ENCODE measurements at places on chromosomes 4 and X.
A peak's percentile ranks its signal among the peaks of the same experiment; 100 is the strongest.

GRCh38 chr4:184250795-184251669 is 33.4 kb upstream of the ENPP6 start:
- DNase-seq = peak; percentile 54

GRCh38 chrX:120457766-120458180 is 11.3 kb downstream of the LAMP2 start:
- DNase-seq = peak; percentile 8

DNA sequence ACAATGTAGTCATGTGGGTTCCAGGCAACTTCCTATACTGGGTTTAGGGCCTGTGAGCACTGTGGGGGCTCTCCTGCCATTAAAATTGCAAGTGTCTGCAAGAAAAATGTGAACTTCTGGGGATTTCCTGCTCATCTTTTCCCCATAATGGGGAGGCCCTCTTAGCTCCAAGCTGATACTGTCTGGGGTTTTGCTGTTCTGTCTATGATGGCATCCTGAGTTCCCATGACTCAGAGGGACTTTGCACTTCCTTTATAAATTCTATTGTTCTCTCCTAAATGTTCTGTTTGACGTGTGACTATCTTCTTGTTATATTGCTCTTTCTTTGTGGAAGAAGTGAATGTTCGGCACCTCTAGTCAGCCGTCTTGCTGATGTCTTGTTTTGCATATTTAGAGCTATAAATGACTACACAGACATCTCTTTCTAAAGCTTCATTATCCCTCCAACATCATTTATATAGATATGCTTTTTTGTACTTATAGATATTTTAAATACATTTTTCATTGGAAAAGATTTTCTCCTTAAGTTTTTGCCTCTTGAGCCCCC is 465.8 kb downstream of the NAF1 start:
- no peak for DNase-seq

DNA sequence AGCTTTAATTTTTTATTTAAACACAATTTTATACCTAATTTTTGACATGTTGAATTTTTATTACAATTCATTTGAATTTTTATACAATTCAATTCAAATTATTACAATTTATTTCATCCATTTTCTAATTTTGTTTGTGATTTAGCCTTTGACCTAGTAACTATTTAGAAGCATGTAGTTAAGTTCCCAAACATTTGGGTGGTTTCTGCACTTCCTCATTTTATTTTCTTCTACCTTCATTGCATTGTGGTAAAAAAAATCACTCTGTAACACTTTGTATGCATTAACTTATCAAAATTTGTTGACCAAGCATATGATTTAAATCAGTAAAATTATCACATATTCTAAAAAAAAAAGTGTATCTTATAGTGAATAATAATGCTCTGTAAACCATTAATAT is 928.9 kb downstream of the ARAP2 start:
- DNase-seq = no peak

GRCh38 chr4:129014566-129015509 is 78.5 kb downstream of the SCLT1 start:
- DNase-seq = no peak

- no peak for DNase-seq
These were observed 37.0 kb downstream of the DLG3 start for GRCh38 chrX:70481471-70482270.

- DNase-seq = no peak
These were observed 134.1 kb upstream of the GUCY1A1 start for GRCh38 chr4:155532373-155533085.

DNA sequence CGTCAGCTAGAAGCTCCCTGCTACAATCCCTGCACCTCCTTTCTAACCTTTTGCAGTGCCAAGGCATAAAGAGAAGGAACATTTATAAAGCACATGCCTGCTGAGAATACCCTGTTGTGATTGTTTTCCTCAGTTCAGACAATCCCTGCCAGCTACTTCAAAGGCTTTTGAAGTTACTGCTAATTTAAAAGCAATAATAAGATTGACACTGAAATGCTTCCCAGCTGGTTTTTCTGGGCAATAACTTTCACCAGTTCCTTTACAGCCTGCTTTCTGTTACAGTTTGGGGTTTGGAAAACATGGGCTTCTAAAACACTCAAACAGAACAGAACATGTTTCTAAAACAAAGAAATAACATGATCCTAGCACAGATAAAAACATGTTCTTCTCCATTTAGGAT is 232.3 kb upstream of the CPEB2 start:
- DNase-seq = no peak

GRCh38 chrX:111877681-111878080 is 1.7 kb downstream of the TRPC5OS start:
- DNase-seq = no peak

GRCh38 chr4:53378171-53378482 is 686 bp downstream of the FIP1L1 start:
- DNase-seq = no peak

GRCh38 chrX:48541140-48541814 is 1.8 kb downstream of the TBC1D25 start:
- no peak for DNase-seq

DNA sequence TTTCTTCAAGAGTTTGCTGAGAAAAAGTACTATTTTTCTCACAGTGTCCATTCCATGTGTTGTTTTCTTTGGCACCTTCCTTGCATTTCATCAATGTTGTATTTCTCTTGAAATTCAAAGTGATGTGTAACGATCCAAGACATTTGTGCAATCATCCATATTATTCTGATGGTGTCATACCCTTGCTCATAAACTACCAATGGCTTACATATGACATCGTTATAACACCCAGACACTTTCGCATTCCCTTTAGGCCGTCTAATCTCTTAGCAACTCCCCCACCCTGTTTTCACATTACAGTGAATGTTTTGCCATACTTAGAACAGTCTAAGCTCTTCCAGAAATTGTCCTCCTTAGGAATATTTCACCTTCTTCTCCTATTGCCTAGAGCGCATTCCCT is 1779.0 kb downstream of the PCDH7 start:
- DNase-seq = no peak

- no peak for DNase-seq
These were observed 161.3 kb upstream of the PCDH18 start for GRCh38 chr4:137693641-137694040.

DNA sequence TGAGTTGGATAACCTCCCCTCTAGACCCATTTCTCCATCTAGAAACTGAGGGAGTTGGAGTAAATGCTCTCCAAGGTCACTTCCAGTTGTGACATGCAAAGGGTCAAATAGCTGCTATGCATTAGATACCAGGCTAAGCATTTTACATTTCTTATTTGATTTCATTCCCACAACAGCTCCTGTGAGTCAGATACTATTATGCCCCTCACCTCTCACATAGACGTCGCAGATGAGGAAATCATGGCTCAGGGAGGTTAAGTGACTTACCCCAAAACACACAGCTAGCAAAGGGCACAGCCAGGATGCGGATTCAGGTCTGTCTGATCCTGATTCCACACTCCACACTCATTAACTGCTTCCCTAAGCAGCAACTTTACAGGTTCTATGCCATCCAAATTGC is 57.7 kb downstream of the PRPS1 start:
- DNase-seq = no peak

DNA sequence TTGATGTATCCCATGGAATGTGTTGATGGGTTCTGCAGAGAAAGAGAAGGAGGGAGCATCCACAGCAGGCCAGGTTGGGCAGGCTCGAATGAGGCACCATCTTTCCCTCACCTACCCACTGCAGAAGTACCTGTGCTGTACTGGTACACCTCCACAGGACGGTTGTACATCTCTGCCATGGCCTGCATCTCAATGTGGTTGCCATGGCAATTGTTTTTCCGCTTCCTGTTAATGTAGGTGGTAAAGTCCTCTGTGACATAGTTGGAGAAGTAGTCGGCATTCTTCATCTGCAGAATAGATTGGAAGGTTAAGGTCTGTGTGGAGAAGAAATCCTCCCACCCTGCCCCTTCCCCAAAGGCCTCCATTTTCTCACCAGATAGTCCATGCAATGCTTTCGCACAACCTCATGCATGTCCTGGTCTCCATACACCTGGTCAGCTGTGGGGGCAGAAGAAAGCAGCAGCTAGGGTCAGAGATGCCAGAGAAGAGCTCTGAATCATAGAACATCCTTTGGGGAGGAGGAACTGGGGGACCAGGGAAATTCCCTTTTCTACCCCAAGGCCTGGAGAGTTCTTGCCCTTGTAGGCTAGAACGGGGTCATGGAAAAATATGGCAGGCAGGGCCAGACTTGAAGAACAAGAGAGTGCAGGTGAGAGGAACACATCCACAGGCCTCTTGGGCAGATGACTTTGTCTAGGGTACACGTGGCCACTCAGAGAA is 15.9 kb upstream of the PIM2 start:
- no peak for DNase-seq

GRCh38 chr4:118348886-118349285 is 3.9 kb downstream of the PRSS12 start:
- DNase-seq = no peak

DNA sequence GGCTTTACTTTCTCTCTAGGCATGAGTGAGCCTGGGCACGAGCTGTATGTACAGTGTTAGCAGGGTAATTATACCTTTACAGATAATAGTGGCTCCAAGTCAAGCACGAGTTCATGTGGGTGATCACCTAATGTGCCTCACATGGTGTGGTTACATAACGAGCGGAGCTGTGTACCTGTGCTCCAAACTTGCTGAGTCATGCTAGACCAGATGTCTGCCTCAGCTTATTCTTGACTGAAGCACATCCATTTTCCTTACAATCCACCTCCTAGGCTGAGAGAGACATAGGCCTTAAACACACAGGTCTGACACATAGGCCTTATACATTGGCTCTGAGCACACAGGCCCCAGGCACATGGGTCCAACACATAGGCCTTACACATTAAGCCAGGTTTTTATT is 426.6 kb downstream of the GPAT3 start:
- DNase-seq = no peak

- peak; percentile 9 for DNase-seq
These were observed 763 bp downstream of the PYURF start for GRCh38 chr4:88522702-88523324.

- no peak for DNase-seq
These were observed 92.5 kb upstream of the EDA2R start for GRCh38 chrX:66731398-66731797.

GRCh38 chrX:23668335-23668734 is 1.0 kb downstream of the PRDX4 start:
- no peak for DNase-seq

DNA sequence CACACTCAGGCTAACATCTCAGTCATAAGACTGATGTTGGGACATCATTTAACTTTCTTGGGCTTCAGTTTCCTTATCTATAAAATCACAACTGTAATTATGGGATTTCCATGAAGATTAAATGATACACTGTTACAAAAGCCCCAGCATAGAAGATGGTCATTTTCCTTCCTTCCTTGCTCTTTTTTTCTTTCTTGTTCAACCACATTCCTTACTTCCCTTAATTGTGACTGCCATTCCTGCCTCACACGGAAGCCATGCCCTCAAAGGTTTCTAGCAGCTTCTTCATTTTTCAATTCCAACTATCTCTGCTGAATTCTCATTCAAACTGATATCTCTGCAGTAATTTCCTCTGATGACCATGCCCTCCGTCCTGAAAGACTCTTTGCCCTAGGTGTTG is 311.8 kb downstream of the PPP3CA start:
- no peak for DNase-seq

GRCh38 chr4:142353149-142353738 is 492.9 kb downstream of the INPP4B start:
- DNase-seq = no peak

DNA sequence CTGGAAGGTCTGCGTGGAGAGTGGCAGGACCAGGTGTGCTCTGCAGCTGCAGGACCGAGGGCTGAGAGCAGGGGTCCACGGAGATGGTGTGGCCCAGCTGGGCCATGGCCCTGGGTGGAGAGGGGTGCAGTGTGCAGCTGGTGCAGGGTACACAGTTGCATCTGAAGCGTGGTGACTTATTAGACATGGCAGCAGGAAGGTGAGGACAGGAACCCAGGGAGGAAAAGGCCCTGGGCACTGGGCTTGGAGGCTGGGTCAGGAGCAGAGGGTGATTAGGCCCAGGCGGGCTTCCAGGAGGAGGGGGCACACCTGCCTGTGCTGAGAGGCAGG is 214.6 kb upstream of the PSAPL1 start:
- DNase-seq = no peak

DNA sequence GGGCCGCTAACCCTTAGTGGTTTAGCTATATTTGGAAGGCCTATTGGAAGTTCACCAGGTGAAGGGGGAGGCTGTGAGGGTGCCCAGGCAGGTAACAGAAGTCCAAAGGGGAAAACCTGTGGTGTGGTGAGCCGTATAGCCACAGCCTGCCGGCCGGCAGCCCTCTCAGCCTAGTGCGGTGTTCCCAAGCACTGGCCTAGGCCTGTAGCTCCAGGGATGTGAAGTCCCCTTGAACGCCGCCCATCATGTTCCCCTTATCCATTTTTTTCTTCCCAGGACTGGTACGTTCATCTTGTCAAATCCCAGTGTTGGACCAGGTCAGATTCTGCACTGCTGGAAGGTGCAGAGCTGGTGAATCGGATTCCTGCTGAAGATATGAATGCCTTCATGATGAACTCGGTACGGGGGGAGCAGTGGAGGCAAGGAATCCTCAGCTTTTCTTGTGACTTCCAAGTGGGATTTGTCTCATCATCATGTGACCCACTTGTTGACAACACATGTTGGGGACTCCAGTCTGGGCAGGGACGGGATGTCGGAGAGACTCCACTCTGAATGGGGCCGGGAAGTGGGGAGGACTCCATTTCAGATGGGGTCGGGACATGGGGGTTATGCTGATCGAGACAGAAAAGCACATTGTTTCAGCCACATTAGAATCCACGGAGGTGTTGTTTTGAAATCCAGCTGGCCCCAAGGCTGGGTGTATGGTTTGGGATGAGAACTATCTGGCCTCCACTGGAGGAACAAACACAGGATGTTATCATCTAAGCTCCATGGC is 39.2 kb upstream of the MSANTD1 start:
- DNase-seq = no peak

GRCh38 chr4:45663628-45664081 is 460.2 kb downstream of the GABRG1 start:
- DNase-seq = no peak

DNA sequence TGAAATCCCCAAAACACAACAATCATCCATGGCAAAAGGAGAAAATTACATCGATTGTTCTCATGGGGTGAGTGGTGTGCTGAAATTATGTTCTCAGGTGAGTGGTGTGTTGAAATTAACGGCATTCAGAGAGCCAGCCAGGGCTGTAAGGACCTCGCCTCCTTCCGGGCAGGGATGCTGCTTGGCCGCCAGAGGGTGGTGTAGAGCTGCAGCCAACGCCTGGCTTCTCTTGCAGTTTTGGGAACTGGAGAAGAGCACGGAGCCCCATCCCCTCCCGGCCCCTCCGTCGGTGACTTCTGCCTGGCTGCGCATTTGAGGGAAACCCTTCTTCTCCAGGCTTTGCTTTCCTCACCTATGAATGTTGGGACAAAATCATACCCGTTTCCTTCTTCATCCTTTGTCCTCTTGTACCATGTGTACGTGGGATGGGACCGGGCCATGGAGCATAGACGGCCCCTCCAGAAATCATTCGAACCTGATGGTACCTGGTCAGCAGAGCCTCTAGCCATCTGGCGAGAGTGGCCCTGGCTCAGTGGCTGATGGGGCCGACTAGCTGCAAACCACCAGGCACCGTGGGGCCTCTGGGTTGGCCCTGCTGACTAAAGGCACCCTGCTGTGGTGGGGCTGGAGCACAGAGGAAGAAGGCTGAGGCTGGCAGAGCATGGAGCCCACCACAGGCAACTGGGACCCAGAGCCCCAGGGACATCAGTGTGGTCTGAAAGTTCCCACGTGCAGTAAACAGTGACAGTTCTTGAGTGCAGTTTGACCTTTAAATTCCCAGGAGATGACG is 28.4 kb downstream of the TRMT44 start:
- peak; percentile 65 for DNase-seq

- DNase-seq = no peak
These were observed 10.6 kb upstream of the CTSO start for GRCh38 chr4:155964016-155964891.

All from germinal center (tissue), 1 donor.